ENCODE measurements at places on chromosomes 3 and 15.

DNA sequence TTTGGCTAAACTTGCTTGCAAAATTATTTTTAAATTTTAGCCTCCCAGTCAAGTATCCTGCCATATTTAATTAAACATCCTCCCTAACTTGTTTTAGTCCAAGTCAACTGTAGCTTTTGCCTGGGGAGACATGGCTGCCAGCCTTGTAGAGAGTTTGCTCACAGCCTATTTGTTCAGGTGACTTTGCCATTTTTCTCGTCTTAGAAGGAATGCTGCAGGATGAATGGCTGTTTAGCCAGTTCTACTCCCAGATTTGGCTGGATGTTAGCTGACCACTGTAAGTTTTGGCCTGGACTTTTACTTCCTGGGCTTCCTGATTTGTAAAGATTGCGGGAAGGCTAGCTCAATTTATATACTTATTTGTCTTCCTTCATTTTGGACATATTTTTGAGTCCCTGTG lies 236.4 kb upstream of the SGO1 start:
- no peak for DNase-seq

- no peak for DNase-seq
Observed at GRCh38 chr3:129379582-129380358, 48.7 kb downstream of the EFCAB12 start.

- DNase-seq = no peak
Observed at GRCh38 chr3:114022145-114022802, 34.1 kb downstream of the CCDC191 start.

DNA sequence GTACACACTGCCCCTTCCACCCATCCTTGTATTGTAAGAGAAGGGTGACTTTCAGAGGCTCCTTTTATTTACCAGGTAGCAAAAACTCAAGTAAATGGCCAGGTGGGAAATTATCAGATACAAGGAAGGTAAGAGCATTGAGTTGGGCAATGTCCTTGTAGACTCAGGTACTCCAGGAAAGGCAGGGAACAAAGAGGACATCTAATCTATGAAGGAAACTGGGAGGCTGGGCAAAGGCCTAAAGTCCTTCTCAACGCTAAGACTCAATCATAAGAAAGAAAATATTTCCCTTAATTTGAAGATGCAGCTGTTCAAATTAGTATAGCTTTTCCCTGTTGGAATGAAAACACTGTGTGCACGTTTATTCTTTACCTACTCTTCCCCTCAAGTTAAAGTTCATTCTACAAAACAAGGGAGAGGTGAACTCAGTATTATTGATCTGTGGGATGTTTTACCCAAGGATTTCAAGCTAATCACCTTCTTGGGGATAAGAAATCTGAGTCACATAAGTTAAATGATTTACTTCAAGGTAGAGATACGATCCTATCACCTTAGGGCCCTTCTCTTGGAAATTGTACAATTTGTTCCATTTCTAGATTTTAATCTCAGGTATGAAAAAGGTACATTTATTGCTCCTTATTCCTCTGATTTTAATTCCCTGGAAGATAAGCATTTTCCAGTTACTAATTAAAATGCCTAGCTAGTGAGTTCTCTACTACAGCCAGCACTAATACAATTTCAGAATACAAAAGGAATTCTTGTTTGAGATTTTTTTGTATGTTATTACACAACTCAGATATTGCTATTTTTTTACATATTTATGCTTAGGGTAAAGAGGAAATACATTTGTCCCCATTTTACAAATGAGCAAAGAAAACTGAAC lies 80.6 kb downstream of the PLD1 start:
- DNase-seq = no peak

- DNase-seq = no peak
Observed at GRCh38 chr3:102885289-102885688, 450.5 kb downstream of the ZPLD1 start.

DNA sequence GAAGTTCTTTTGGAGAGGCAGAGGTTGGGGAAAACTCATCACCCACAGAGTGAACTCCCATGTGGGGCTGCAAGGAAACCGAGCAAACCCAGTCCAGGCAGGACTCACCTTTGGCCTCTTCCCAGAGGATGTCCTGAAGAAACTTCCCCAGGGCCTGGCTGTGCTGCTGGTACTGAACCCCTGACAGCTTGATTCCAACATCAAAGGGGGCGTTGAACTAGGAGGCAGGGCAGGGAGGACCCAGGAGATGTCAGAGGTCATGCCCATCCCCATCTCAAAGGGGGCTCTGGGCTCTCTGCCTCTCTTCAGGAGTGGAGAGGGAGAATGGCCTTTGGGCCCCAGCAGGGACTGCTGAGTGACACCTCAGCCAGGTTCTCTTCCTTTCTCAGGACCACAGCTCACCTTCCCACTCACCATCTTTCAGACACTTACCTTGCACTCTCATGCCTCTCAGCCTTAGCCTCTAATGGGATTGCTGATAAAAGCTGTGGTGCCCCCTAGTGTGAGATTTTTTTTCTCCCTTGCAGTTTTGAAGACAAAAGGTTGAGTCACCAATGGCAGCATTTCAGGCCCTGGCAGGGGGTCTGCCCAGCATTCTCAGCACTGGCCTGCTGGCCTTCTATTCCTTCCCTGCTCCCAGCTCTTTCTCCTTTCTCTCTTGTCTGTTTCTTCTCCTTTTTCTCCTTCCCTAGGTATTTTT lies 6.0 kb downstream of the GHRL start:
- DNase-seq = no peak

DNA sequence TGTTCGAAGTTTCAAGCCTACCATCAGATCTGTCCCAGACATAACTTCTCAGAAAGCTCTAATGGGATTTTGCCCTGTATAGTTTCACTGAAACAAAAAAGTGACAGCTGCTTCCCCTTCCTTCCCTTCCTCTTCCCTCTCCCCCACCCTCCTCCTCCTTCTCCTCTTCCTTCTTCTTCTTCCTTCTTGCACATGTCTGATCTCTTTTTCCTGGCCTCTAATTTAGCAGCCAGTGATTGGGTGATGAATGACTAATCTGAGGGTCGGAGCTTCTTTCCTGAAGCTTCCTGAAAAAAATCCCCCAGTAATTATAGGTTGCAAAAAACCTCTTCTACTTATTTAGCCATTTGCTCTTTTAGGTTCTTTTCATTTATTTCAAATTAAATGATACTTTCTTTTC lies 168.7 kb downstream of the POTEB3 start:
- no peak for DNase-seq

DNA sequence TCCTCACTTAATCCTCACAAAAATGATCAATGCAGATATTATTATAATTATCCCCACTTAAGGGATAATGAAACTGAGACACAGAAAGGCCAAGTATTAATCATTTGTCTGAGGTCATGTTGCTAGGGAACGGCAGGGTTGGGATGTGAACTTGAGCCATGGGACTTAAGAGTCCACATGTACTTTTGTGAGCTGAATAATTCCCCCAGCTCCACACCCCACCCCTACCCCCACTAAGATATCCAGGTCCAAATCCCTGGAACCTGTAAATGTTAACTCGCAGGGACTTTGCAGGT lies 290.5 kb upstream of the GADL1 start:
- DNase-seq = no peak

All from activated T-cell treated with anti-CD3 and anti-CD28 coated beads for 24 hours (primary cell).